Osteocyte (in vitro differentiated cells): ENCODE measurements at places on chromosomes 3 and 15. TPM values are rescaled to one million over a fixed set of nuclear protein-coding genes. Genes with fewer than 3 reads are reported as not detected.

GRCh38 chr3:145190138-145190537, 970.8 kb downstream of the PLOD2 start:
- H3K27me3 ChIP-seq, result peaks cover 2% of the 10 kb centered on the region
- H3K4me1 ChIP-seq, result no peaks in the 10 kb centered on the region
- no peak for DNase-seq
- H3K36me3 ChIP-seq, result no peaks in the 10 kb centered on the region

GRCh38 chr15:59419170-59419569, 18.8 kb upstream of the FAM81A start:
- no peak overlapping the region for H3K27ac ChIP-seq
- H3K27me3 ChIP-seq, result peaks cover 48% of the 10 kb centered on the region
- no peaks in the 10 kb centered on the region for H3K36me3 ChIP-seq
- DNase-seq, result no peak

GRCh38 chr15:70426096-70426821, 328.5 kb upstream of the TLE3 start:
- DNase-seq, result no peak
- peaks cover 5% of the 10 kb centered on the region for H3K4me1 ChIP-seq
- no peaks in the 10 kb centered on the region for H3K36me3 ChIP-seq
- no peak overlapping the region for H3K4me3 ChIP-seq
- no peak overlapping the region for H3K27ac ChIP-seq
- H3K27me3 ChIP-seq, result peaks cover 68% of the 10 kb centered on the region

DNA sequence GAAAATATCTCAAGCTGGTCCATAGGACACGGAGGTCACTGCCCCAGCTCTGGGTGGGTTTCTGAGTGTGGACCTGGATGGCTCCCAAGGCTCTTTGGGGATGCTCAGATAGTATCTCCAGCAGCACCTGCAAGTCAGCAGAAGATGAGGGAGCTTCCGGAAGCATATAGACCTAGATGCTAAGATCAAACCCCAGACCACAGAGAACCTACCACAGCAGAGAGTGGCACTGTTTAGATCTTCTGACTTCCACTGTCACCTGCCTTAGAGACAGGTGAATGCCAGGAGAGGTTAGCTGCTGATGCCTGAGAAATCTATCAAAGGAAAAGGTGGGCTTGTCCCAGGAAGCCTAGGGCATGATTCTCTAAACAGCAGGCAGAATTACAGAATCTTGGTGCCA, 105.7 kb upstream of the TRPM1 start:
- no peak overlapping the region for H3K27ac ChIP-seq
- no peaks in the 10 kb centered on the region for H3K4me1 ChIP-seq
- peaks cover 47% of the 10 kb centered on the region for H3K27me3 ChIP-seq
- no peaks in the 10 kb centered on the region for H3K36me3 ChIP-seq

DNA sequence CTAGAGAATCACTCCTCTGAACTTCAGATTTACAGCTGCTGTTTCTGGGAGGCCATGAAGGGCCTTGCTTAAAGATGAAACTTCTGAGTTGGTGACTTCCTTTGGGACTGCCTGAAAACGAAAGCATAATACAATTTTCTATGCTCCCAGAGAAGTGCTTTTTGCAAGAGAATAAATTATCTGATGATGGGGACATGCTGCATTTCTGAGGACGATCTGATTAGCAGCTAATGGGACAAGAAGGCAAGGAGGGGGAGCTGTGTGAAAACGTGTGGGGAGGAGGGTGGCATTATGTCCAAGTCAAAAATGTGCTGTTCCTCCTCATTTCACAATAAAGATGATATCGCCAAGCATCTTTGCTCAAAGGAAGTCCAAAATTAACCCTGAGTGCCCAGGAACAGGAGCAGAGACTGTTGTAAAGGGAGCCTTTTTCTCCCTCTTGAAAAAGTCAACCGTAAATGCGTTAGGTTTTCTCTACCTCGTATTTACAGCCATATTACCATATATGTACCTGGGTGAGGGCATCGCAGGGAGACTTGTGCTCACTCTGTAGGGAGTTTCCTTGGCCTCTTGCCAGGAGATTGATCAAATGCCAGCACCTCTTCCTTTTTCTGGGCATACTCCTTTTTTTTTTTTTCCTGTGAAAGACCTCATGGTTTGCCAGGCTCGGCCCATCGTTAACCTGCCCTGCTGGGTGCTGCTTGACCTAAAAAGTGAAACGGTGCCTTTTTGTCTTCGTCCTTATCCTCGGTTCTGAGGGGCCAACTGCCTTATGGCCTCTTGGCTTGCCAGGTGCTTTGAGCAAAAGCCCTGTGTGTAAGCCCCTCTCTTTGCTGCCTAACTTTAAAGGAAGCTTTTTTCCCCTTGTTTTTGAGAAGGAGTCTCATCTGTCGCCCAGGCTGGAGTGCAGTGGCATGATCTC, 11.5 kb downstream of the ITPR1 start:
- H3K4me1 ChIP-seq, result peaks cover 23% of the 10 kb centered on the region
- peaks cover 2% of the 10 kb centered on the region for H3K36me3 ChIP-seq
- no peak overlapping the region for H3K4me3 ChIP-seq
- peak overlapping the region; percentile 2 for H3K27ac ChIP-seq
- DNase-seq, result no peak

DNA sequence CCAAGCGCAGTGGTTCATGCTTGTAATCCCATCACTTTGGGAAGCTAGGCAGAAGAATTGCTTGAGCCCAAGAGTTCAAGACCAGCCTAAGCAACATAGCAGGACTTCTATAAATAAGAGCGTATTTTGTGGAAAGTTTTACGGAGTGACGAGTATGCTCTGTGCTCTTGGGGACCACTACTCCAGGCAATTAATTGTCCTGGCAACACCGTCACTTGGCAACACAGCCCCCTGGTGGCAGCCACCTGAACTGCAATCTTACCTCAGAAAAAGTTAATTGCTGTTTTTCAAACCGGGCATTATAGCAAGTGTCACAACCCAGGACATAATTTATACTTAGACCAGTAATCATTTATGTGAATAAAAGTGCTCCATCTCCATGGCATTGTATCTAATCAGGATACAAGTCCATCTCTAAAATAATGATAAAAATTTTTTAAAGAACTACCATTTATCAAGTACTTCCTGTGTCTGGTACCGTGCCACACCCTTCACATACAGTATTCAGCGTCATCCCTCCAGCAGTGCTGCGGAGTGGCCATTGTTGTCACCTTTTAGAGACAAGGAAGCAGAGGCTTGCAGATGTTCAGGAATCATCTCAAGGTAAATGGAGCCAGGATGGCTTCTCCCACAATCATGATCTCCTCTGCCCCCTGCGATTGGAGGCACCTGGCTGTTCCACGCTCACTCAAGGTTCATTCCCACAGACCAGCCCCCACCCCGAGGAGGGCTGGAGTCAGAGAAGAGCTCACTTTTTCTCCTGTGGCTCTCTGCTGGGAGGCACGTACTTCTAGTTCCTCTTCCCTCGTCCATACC, 34.5 kb downstream of the PLA2G4D start:
- H3K27me3 ChIP-seq, result peaks cover 56% of the 10 kb centered on the region
- H3K27ac ChIP-seq, result no peak overlapping the region
- DNase-seq, result peak; percentile 86
- peaks cover 8% of the 10 kb centered on the region for H3K4me1 ChIP-seq
- no peak overlapping the region for H3K4me3 ChIP-seq

DNA sequence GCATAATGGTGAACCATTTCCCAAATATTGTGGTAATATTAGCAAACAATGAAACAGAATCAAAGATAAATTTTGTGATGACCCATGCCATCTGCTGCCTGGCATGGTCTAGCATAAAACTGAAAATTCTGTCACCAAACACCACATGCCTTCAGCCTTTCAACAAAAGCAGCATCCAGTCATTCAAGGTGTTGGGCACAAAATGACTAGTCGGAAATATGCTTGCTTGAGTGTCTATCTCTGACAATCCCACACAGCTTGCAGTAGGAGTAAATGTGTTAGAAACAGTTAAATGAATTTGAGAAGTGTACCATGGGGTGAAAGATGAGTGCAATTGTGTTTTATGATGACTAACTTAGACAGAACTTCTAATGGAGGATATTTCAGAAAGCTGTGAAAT, 61.7 kb upstream of the CDIN1 start:
- no peaks in the 10 kb centered on the region for H3K4me1 ChIP-seq
- H3K27ac ChIP-seq, result no peak overlapping the region
- H3K27me3 ChIP-seq, result no peaks in the 10 kb centered on the region
- no peak for DNase-seq

DNA sequence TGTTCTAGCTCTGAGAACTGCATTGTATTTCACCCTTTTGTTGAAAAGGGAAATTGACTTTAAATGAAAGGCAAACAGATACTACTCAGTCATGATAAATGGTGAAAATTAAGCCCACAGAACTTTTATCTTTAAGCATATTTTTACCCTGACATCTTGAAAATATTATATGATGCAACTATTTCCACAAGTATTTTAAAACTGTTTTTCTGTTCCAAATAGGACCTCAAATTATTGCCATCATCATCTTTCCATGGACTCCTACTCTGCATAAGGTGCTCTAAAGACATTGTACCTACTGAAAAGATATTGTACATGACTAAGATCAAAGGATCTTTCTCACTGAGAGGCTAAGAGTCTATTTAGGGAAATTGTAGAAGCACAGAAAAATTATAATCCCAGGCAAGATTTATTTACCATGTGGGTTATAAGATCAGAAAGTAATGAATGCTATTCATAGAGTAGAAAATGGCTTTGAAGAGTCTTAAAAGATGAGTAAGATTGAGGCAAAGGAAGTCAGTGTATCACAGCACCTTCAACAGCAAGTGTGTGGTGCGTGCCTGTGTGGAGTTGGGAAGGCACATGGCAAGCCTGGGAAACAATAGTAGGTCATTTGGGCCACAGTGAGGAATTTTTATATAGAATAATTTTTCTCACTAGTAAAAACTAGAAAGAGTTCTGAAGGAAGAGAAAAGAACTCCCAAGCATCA, 68.8 kb downstream of the VGLL3 start:
- H3K36me3 ChIP-seq, result no peaks in the 10 kb centered on the region
- DNase-seq, result no peak
- peaks cover 27% of the 10 kb centered on the region for H3K4me1 ChIP-seq
- H3K27ac ChIP-seq, result peak overlapping the region; percentile 4
- no peaks in the 10 kb centered on the region for H3K27me3 ChIP-seq
- no peak overlapping the region for H3K4me3 ChIP-seq

GRCh38 chr3:124928333-124929202, 6.0 kb downstream of the MUC13 start:
- no peak overlapping the region for H3K4me3 ChIP-seq
- H3K36me3 ChIP-seq, result no peaks in the 10 kb centered on the region
- H3K27me3 ChIP-seq, result peaks cover 2% of the 10 kb centered on the region
- H3K27ac ChIP-seq, result no peak overlapping the region
- no peak for DNase-seq

DNA sequence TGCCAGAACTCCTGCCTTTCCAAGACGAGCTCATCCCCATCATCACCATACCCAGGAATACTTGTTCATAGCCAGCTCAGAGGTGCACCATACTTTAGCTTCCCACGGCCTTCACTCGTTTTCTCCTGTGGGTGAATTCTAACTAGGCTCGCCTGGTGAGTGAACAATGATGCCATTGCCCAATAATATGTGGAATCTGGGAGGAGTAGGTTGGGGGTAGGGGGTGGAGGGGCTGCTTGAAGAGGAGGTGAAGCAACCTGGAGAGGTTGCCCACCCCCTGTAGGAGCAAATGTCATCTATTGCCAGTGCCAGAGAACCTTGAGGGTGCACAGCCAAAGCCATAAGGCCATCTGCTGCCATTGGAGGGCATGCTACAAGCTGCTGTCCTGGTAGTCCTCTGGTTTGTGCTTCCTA, 592 bp upstream of the ZNF445 start:
- no peaks in the 10 kb centered on the region for H3K27me3 ChIP-seq
- peak overlapping the region; percentile 94 for H3K4me3 ChIP-seq
- H3K4me1 ChIP-seq, result peaks cover 31% of the 10 kb centered on the region
- no peaks in the 10 kb centered on the region for H3K36me3 ChIP-seq

DNA sequence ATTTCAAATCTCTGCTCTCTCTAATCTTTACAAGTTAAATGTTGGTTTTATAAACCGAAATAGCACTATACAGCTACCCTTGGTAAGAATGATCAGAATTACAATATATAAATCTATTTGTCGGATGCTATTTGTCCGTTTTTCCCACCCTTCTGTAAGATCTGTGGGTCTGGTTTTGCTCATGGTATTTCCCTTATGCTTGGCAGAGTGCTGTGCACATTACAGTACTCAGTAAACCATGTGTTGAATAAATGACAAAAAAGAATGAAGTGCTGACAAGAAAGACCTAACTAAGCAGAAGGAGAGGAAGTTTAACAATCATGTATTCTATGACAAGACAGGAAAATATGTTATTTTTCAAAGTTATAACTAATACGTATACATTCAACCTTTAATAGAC, 827.2 kb downstream of the ROBO1 start:
- H3K4me3 ChIP-seq, result no peak overlapping the region
- no peak overlapping the region for H3K27ac ChIP-seq
- H3K27me3 ChIP-seq, result no peaks in the 10 kb centered on the region
- no peak for DNase-seq

- H3K27ac ChIP-seq, result peak overlapping the region; percentile 83
- H3K27me3 ChIP-seq, result no peaks in the 10 kb centered on the region
- H3K4me3 ChIP-seq, result no peak overlapping the region
- H3K4me1 ChIP-seq, result peaks cover 89% of the 10 kb centered on the region
- H3K36me3 ChIP-seq, result no peaks in the 10 kb centered on the region
Measured at GRCh38 chr3:177337541-177338331, 140.5 kb upstream of the TBL1XR1 start.

- no peaks in the 10 kb centered on the region for H3K4me1 ChIP-seq
- H3K4me3 ChIP-seq, result no peak overlapping the region
- DNase-seq, result no peak
Measured at GRCh38 chr3:111571907-111572460, 23.2 kb downstream of the ZBED2 start.

DNA sequence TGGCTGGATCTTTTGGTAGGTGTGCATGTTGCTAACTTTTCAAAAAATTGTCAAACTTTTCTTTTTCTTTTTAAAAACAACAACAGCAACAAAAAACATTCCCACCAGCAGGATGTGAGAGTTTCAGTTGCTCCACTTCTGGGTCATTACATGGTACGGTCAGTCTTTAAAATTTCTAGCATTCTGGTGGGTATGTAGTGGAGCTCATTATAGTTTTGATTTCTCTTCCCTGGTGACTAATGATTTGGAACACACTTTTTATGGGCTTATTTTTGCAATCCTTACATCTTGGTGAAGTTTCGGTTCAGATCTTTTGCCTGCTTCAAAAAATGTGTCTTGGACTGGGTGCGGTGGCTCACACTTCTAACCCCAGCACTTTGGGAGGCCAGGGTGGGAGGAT, 19.3 kb downstream of the ATP1B3 start:
- peaks cover 33% of the 10 kb centered on the region for H3K4me1 ChIP-seq
- no peak overlapping the region for H3K27ac ChIP-seq
- H3K36me3 ChIP-seq, result peaks cover 17% of the 10 kb centered on the region
- no peak overlapping the region for H3K4me3 ChIP-seq

The PRR20G gene
- not detected in 2 replicates for total RNA-seq

The KLHL40 gene
- not detected in 2 replicates for total RNA-seq

The CHRD gene
- 2.7 and 4.4 TPM in 2 replicates for total RNA-seq

The GMNC gene
- total RNA-seq, result 2.2 and 2.8 TPM in 2 replicates

The SLC28A2 gene
- not detected in 2 replicates for total RNA-seq

The C2CD4A gene
- not detected in 2 replicates for total RNA-seq

The FAM43A gene
- 38.2 and 38.6 TPM in 2 replicates for total RNA-seq

The TERC gene
- total RNA-seq, result 1.5 TPM in 1 of 2 replicates, not detected in the other

The LMOD3 gene
- total RNA-seq, result not detected in 2 replicates
